Omental fat pad (tissue), 4 donors: ENCODE measurements at places on chromosomes 13 and 19. TPM values are rescaled to one million over a fixed set of nuclear protein-coding genes. Genes with fewer than 3 reads are reported as not detected.

DNA sequence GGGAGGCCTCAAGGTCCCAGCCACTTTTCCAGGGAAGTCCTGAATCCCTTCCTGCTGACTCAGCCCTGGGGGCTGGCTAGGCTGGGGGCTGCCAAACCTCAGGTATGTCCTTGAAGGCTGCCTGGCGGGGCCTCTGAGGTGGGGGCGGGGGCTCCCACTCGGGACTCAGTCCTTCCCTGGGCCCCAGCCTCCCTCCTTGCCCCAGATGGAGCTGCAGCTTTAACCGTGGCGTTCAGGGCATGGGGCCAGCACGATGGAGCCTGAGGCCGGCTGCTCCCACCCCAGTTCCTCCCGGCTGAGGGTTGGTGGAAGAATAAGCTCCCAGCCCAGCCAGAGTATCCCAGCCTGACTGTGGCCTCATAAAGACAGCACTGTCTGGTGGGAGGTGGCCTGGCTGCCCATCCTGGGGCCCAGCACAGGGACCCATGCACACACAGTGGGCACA, 12.4 kb downstream of the CILP2 start:
- no peak for DNase-seq

GRCh38 chr13:71632206-71632605, 234.8 kb downstream of the DACH1 start:
- DNase-seq = no peak

DNA sequence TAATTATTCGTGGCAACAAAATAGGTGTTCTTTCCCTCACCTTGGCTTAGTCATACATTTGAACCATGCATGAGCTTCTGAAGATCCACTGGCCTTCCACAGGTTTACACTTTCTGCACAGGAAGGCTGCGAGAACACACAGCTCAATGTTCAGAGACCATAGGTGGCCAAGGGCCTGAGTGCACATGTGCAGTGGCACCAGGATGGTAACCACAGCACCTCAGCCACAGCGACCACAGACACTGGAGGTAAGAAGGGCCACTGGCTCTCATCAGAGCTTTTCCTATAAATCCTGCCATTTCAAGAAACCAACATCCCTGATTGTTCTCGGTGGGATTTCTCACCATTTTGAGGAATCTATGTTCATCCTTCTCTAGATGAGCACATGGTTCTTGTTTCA, 1.6 kb downstream of the DCLK1 start:
- DNase-seq = no peak

DNA sequence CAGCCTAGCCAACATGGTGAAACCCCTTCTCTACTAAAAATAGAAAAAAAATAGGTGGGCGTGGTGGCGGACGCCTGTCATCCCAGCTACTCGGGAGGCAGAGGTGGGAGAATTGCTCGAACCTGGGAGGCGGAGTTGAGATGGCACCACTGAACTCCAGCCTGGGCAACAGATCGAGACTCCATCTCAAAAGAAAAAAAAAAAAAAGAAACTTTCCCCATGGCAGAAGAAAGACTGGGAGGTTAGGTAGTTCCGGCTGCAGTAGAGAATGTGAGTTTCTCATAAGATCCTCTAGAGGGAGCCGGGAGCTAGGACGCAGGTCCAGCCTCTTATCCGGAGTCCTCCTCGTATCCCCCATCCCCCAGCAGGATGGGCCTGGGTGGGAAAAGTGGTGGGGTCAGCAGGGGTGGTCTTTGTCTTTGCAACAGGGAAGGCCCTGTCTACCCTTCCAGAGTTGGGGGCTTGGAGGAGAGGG, 13.2 kb upstream of the CREB3L3 start:
- no peak for DNase-seq

DNA sequence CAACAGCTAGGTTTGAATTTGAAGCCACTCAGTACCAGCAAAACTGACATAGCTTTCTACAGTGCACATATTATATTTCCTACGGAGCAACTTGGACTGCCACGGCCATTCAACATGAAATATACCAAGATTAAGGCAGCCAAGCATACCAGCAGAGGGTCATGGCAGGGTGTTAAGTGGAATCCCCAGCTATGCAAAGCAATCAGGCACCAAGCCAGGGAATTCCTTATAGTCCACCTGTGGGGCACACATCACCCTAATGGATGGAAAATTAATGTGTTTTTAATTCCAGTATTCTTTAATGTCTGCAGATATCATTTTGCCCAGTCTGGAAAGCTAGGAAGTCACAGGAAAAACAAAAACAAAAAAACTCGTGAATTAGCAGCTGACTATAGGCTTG, 1190.3 kb downstream of the EFNB2 start:
- DNase-seq = no peak

DNA sequence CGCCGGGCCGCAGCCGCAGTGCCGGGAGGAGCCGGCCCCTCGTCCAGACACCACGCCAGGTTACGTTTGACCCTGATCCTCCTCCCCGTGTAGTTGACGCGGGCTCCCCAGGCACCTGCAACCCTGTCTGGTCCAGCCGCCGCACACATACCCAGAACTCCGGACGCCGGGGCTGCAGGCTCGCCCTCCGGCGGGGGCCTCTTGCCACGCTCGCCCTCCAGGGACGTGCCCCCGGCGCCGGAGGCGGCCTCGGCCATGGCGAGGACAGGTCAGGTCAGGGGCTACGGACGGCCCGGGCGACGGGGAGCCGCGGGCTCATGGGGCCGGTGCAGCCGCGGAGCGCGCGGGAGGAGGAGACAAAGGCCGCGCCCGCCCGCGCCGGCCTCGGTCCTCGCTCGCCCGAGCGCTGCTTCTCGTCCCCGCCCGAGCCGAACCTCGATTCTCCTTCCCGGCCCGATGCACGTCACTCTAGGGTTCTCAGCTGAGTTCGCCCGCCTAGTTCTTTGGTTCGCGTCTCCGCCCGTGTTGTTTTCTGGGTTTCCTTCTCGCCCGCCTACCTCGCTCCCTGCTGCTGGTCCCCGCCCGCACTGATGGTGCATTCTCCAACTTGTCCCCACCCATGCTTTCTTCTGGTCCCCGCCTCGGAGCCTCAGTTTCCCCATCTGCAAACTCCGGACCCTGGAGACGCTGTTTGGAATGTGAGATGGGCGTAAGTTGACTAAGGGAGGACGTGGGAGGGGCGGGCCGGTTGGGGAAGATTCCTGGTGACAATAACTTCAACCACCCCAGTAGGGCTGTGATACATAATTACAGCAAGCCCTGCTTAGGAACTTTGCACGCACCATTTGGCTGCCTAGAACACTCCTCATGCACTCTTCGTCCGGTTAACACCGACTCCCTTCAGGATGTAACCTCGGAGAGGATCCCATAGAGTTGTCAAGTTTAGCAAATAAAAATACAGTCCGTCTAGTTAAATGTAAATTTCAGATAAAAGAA, at the start of gene ANO8:
Gene ANO8 (minus strand): TSS at position 442 of the 996 bp plus-strand sequence. CDS start 185 bp downstream, at position 257.
- DNase-seq = peak; percentile 74

DNA sequence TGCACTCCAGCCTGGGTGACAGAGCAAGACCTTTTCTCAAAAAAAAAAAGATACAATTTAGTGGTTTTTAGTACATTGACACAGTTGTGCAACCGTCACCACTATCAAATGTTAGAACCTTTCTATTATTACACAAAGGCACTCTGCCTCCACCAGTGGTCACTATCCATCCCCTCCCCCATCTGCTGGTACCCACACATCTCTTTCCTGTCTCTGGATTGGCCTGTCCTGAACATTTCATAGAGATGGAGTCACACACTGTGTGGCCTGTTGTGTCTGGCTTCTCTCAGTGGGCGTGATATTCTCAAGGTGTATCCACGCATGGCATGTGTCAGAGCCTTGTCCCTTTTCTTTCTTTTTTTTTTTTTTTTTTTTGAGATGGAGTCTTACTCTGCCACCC, 11.2 kb downstream of the KDM4B start:
- DNase-seq = no peak

- no peak for DNase-seq
Observed at GRCh38 chr13:99063952-99064351, 86.1 kb upstream of the DOCK9 start.

GRCh38 chr13:98746968-98747367, 5.5 kb downstream of the SLC15A1 start:
- no peak for DNase-seq

DNA sequence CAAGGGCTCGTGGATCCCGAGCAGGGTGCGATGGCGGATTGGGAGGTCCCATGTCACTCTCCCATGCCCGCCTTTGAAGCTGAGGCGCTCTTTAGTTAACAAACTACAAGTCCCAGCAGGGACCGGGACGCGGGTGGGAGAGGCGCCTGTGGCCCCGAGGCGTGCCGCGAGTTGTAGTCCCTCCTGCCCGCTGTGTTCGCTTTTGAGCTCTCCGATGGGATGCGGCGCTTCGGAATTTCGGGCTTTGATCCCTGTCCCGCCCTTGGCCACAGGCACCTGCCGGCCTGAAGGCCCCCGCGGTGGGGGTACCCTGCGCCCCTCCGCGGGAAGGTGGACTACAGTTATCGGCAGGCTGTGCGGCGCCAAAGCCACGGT, 11.0 kb downstream of the CYTH2 start:
- DNase-seq = no peak

- DNase-seq = no peak
Observed at GRCh38 chr13:66612983-66613382, 617.2 kb downstream of the PCDH9 start.

GRCh38 chr13:50664951-50665350, 178.5 kb downstream of the DLEU7 start:
- no peak for DNase-seq

GRCh38 chr19:57165846-57166245, 1.4 kb downstream of the DUXA start:
- no peak for DNase-seq

DNA sequence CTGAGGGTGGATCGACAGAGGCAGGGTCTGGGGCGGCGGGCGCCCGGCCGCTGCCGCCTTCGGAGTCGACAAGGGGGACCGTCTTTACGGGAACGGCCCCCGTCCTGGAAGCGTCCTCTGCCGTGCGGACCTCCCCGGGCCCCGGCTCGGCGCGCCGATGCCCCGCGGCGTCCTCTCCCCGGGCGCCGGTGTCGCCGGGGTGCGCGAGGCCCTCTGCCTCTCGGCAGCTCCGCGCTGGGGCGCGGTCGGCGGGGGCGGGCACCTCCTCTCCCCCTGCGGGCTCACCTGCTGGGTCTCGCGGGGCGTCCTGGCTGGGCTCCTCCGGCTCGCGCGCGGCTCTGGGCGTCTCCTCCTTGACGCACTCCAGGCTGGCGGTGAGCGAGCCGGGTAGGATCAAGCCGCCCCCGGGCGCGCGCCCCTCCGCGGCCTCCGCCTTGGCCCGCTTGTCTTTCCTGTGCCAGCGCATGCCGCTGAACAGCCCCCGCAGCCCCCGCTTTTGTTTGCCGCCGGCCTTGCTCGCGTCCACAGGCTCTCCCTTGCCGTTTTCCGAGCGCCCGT, 1.5 kb downstream of the AMER2 start:
- no peak for DNase-seq

- no peak for DNase-seq
Observed at GRCh38 chr13:32752311-32752710, 166.1 kb downstream of the PDS5B start.

TMEM272 gene
- total RNA-seq = not detected

ICAM4 gene
- total RNA-seq = 1.8 TPM

NXNL1 gene
- total RNA-seq = not detected

ZNF229 gene
- total RNA-seq = 2.2 TPM

SCGB2B2 gene
- 0.88 TPM for total RNA-seq
